ENCODE measurements at places on chromosomes 7 and 10. TPM values are rescaled to one million over a fixed set of nuclear protein-coding genes. Genes with fewer than 3 reads are reported as not detected.

Gene LGI1
- total RNA-seq: 1.1 TPM

Gene PLEKHA8
- total RNA-seq: 32.5 TPM

DNA sequence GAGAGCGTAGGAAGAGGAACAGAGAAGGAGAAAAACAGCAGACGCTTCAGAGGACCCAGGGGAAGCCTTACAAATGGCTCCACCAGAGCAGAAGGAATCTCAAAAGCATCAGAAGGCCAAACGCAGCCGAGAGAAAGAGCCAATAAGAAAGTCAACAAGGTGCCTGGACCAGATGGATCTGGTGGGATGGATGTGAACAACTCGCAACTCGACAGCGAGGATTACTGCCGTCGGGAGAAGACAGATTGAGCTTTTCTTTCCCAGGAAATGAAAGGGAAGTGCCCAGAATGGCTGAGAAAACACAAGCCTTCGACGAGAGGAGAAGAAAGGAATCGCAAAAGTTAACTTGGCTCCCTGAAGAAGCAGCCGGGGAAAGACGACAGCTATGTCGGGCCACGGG is 132.8 kb upstream of the MGMT start:
- H3K27me3 ChIP-seq: no peaks in the 10 kb centered on the region
- H3K4me1 ChIP-seq: no peaks in the 10 kb centered on the region
- H3K36me3 ChIP-seq: no peaks in the 10 kb centered on the region
- no peak overlapping the region for H3K4me3 ChIP-seq

- no peak overlapping the region for H3K27ac ChIP-seq
- H3K27me3 ChIP-seq: no peaks in the 10 kb centered on the region
- no peak overlapping the region for H3K4me3 ChIP-seq
- no peaks in the 10 kb centered on the region for H3K36me3 ChIP-seq
- DNase-seq: no peak
Observed at GRCh38 chr10:120543291-120543690, 86.3 kb downstream of the PLPP4 start.

DNA sequence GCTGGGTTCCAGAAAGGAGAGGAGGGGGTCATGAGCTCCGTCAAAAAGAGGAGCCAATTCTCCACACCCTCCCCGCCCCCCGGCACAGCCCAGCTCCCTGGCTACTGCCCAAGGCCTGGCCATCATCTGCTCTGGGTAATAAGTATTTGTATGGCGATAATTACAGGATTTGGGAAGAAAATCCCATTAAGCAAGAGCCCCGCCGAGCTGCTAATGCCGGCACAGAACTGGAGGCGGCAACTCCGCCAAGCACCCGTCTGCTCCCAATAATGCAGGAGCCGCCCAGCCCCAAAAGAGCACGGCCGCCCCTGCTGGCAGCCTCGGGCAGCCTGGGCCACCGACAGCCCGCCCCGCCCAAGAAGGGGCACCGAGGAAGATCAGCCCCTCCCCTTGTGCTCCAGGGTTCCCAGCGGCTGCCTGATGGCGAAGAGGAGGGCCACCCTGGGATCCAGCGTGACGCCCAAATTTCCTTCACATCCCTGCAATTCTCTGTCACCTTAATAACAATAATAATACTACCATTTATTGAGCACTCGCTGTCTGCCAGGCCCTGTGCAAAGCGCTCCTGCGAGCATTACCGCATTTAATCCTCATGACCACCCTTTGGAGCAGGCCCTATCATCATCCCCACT is 5.9 kb downstream of the SLIT1 start:
- H3K4me3 ChIP-seq: no peak overlapping the region
- no peaks in the 10 kb centered on the region for H3K4me1 ChIP-seq

DNA sequence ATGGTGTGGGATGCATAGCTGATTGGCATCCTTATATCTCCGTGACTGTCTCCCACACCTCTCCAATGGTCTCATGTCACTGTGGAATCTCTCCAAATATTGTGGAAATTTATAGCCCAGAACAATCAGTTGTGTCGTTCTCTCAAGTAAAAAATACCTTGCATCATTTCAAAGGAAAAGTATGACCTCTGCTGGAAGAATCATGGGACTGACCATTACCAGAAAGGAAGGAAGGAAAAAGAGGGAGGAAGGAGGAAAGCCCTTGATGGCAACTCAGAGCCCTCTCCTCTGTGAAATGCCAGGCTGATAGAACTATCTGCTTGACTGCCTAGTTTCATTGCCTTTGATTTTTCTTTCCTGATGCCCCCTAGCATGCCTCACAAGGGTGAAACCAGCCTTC is 76.3 kb downstream of the FOXI2 start:
- no peak for DNase-seq
- no peak overlapping the region for H3K27ac ChIP-seq
- H3K36me3 ChIP-seq: no peaks in the 10 kb centered on the region
- no peaks in the 10 kb centered on the region for H3K27me3 ChIP-seq
- no peak overlapping the region for H3K4me3 ChIP-seq

- H3K27ac ChIP-seq: no peak overlapping the region
- no peak for DNase-seq
- no peaks in the 10 kb centered on the region for H3K36me3 ChIP-seq
Observed at GRCh38 chr7:31665546-31665945, 21.5 kb upstream of the PPP1R17 start.

- peak; percentile 88 for DNase-seq
- peaks cover 7% of the 10 kb centered on the region for H3K36me3 ChIP-seq
- H3K4me3 ChIP-seq: peak within 1 kb of the TSS; percentile 87
Observed at GRCh38 chr7:726084-726853, at the start of gene DNAAF5. Gene DNAAF5, plus strand, starts transcription at chr7:726699. Its CDS starts 22 bp downstream, at chr7:726721.

GRCh38 chr10:34240039-34240438 is 575.1 kb downstream of the PARD3 start:
- no peak for DNase-seq
- H3K36me3 ChIP-seq: no peaks in the 10 kb centered on the region
- no peaks in the 10 kb centered on the region for H3K27me3 ChIP-seq
- H3K4me1 ChIP-seq: 0 out of 2 replicates have a peak, but pooled peaks cover 7% of the 10 kb centered on the region

Data from Caco-2 (cell line).